Upper lobe of right lung (tissue), 1 donor: ENCODE measurements at places on chromosomes 16 and 17. TPM values are rescaled to one million over a fixed set of nuclear protein-coding genes. Genes with fewer than 3 reads are reported as not detected.

DNA sequence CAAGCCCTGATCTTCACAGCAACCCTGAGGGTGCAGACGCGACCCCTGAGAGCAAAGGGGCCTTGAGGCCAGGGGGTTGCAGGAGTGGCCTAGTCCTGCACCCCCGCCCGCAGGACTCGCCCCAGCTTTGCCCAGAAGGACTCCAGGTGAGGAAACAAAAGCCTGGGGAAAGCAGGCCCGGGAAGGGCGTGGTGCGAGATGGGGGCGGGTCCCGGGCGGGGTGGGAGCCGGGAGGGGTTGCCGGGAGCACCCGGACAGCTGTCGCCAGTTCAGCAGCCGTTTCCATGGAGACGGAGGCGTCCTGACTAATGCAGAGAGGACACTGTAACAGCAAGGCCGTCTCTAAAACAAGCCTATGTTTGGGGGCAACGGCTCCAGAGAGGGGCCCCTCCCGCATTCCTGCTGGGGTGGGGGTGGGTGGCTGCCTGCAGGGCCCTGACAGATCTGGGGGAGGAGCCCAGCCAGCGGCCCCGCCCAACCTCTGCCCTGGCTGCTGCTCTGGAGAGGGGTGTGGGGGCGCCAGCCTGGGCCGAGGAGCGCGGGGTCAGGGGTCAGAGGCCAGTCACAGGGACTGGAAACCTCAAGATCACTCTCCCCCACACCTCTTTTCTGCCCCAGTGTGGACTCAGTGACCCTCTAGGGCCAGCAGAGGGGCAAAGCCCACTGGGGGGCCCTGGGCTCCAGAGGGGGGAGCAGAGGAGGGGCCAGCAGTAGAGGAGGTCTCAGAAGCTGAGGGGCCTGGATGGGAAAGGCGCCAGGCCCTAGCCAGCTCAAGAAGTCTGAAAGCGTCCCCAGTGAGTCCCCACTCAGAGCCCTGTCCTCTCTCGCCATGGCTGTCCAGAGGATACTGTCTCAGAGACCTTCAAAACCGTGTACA, 3.1 kb upstream of the TPPP3 start:
- DNase-seq = peak; percentile 85
- H3K27me3 ChIP-seq = no peaks in the 10 kb centered on the region
- H3K4me3 ChIP-seq = no peak overlapping the region
- peak overlapping the region; percentile 63 for H3K27ac ChIP-seq

DNA sequence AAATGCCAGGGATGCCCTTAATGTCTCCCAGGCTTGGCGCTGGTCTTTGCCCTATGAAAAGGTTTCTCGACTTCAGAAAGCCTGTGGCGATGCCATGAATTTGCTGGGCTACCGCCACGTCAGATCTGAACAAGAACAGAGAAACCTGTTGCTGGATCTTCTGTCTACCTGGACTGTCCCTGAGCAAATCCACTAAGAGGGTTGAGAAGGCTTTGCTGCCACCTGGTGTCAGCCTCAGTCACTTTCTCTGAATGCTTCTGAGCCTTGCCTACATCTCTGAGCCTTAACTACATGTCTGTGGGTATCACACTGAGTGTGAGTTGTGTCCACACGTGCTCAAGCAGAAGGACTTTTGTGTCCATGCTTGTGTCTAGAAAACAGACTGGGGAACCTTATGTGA, 11.4 kb downstream of the CHST4 start:
- no peak for DNase-seq
- no peak overlapping the region for H3K4me3 ChIP-seq
- H3K27me3 ChIP-seq = no peaks in the 10 kb centered on the region
- H3K4me1 ChIP-seq = no peaks in the 10 kb centered on the region

GRCh38 chr17:65029605-65030336, 26.8 kb downstream of the GNA13 start:
- no peak overlapping the region for H3K27ac ChIP-seq
- H3K4me1 ChIP-seq = peaks cover 36% of the 10 kb centered on the region
- no peaks in the 10 kb centered on the region for H3K27me3 ChIP-seq
- no peak overlapping the region for H3K4me3 ChIP-seq
- no peak for DNase-seq

GRCh38 chr17:51152766-51153209, 571 bp upstream of the NME1 start:
- H3K36me3 ChIP-seq = peaks cover 5% of the 10 kb centered on the region
- H3K27ac ChIP-seq = peak overlapping the region; percentile 87
- peak overlapping the region; percentile 40 for H3K4me3 ChIP-seq
- peaks cover 13% of the 10 kb centered on the region for H3K4me1 ChIP-seq
- no peak for DNase-seq

DNA sequence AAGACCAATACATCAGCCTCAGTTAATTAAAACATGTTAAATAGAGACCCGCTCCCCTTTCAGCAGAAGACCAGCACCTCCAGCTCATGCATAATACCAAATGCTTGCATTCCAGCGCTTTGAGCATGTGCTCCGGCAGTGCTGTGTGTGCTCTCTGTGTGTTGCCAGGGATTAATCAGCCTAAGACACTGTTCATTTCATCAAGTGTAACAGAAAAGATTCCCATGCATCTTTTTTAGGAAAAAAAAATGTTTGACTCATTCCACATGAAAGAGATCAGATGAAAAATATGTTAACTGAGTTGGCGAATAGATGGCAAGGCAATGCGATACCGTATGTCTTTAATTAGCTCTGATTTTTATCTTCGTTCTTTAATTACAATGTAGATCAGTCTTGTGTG, 187.6 kb downstream of the RPTOR start:
- H3K36me3 ChIP-seq = peaks cover 4% of the 10 kb centered on the region
- DNase-seq = no peak
- no peaks in the 10 kb centered on the region for H3K27me3 ChIP-seq
- H3K4me3 ChIP-seq = no peak overlapping the region
- H3K4me1 ChIP-seq = no peaks in the 10 kb centered on the region
- H3K27ac ChIP-seq = no peak overlapping the region

DNA sequence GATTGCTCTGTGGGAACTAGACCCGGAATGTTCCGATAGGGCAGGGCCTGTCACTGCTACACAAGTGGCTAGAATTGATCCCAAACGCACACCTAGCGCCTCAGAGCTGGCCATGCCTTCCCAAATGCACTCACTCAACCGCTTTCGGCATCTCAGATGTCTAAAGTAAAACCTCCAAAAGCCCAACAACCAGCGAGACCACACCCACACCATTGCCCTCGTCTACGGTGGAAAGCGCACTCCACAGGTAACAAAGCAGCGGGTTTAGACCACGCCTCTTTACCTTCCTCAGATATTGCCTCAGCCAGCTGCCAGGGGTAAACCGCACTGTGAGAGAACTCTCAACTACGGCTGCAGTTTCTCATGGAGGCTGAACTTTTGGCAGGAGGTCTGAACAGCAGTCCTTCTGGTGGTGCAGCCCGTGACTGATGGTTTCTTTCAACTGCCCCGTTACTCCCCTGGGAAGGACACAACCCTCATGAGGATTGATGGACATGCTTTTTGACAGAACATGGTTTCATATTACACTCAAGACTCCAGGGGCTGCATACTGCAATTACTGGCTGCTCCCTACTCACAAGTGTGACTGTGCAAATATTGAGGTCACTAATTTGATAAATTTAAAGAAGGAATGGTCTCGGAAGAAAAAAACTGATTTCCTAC, 34.5 kb downstream of the USP7 start:
- H3K4me1 ChIP-seq = peaks cover 12% of the 10 kb centered on the region
- no peaks in the 10 kb centered on the region for H3K27me3 ChIP-seq
- H3K4me3 ChIP-seq = no peak overlapping the region
- peaks cover 32% of the 10 kb centered on the region for H3K36me3 ChIP-seq
- no peak overlapping the region for H3K27ac ChIP-seq

- peaks cover 28% of the 10 kb centered on the region for H3K36me3 ChIP-seq
- no peak overlapping the region for H3K27ac ChIP-seq
- no peak overlapping the region for H3K4me3 ChIP-seq
Observed at GRCh38 chr16:84851192-84852127, 31.7 kb downstream of the CRISPLD2 start.

DNA sequence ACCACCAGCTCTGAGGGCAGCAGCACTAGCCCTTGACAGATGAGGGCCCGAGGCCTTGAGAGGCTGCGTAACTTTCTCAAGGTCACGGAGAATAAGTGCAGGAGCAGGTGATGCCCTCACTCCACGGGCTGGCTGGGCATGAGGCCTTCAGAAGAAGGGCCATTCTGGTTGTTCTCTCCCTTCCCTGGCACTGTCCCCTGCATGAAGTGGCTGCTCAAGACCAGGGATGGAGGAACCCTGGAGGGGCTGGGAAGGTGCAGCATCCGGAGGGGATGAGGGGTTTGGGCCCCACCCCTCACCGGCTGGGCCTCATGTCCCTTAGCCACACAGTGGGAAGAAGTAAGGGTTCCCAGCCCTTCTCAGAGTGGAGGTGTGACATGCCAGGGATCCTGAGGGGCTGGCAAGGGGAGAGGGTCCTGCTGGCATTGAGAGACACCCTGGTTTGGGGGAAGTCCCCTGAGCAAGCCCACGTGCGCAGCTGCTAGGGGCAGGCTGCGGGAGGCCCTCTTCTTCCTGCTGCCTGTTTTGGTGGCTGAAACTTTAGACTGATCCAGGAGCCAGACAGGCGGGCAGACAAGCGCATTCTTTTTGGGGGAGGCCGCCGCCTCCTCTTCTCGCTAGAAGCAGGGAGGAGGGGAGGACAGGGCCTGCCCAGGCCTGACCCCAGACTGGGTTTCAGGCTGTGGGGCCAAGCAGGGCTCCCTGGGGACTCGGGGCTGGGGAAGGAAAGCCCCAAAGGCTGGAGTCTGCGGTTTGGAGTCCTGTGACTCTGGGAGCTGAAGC, 74.0 kb downstream of the N4BP1 start:
- peak; percentile 76 for DNase-seq
- peak overlapping the region; percentile 74 for H3K27ac ChIP-seq
- peaks cover 41% of the 10 kb centered on the region for H3K4me1 ChIP-seq
- H3K4me3 ChIP-seq = no peak overlapping the region

DNA sequence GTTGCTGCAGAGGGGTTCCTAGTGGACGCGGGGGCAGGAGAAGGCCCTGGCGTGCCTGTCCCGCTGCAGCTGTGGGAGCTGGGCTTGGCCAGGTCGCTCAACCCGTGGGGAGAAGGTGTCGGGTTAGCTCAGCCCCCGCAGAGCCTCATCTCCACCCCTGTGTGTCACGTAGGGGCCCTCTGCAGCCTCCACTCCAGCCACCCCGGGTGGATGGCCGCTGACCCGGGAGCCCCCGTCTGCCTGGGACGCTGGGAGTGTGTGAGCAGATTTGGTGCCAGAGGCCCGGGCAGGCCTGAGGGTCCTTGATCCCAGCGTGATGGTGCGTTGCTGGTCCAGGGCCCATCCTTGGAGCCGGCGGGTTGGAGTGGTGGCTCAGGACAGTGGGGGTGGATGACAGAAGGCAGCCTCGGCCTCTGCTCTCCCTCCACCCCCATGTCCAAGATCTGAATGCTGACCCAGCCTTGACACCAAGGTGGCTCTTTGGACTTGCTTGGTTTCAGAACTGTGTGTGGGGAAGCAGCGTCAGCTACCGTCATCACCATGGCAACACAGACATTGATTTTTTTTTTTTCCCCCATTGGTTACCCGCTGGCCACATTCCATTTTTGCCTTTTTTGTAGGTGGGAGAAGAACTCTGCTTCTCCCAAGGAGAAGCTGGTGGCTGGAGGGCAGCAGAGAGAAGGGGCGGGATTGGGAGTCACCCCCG, 35.7 kb downstream of the BAIAP2 start:
- DNase-seq = no peak
- no peak overlapping the region for H3K4me3 ChIP-seq
- H3K36me3 ChIP-seq = no peaks in the 10 kb centered on the region
- peaks cover 13% of the 10 kb centered on the region for H3K4me1 ChIP-seq
- peak overlapping the region; percentile 66 for H3K27ac ChIP-seq
- H3K27me3 ChIP-seq = no peaks in the 10 kb centered on the region

DNA sequence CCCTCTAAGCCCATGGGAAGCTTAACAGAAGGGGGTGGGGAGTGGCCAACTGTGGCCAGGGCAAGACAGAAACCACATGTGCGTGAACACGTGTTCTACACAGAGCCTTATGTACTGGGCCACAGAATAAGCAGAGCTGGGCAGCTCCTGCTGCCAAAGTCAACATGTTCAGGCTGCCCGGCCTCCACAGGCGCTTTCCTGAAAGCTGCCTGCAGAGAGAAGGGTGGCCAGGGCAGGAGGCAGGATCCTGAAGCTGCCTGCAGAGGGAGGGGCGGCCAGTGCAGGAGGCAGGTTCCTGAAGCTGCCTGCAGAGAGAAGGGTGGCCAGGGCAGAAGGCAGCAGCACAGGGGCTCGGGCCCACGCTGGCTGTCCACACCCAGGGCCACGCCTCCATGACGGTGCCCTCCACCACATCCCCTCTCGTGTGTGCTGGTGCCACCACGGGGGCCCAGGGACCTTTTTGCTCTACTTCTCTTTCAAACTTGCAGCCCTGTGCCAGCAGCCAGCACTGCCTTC, 79.5 kb downstream of the ANKRD11 start:
- no peaks in the 10 kb centered on the region for H3K27me3 ChIP-seq
- no peak overlapping the region for H3K27ac ChIP-seq
- H3K36me3 ChIP-seq = no peaks in the 10 kb centered on the region

DNA sequence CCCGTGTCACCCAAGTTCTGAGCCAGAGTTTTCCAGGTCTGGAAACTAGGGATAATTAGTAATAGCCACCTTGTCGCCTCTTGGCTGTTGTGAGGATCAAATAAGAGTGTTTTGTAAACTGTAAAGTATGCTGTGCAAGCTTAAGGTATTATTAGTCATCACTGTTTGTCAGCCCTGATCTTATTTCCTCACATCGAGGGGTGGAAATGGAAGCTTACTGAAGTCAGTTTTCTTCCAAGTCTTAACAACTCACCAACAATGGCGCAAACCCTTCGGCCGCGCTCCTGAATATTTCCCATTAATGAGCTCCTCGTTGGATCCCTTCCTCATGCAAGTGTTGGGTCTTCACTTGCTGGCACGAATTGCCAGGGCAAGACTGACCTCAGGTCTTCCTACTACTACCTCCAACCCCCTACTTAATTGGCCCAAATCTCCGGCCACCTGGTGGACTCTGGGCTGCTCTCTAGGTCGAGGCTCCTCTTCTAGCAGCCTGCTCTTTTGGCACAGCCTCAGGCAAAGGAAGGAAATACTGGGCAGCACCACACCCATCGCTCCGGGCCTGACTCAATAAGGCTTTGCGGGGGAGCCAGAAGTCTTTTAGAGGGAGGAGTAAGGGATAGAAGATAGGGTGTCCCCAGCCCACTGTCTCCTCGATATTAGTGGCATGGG, 885 bp upstream of the SLC35B1 start:
- H3K4me1 ChIP-seq = peaks cover 20% of the 10 kb centered on the region
- peak overlapping the region; percentile 92 for H3K4me3 ChIP-seq
- peak overlapping the region; percentile 99 for H3K27ac ChIP-seq
- DNase-seq = no peak
- peaks cover 39% of the 10 kb centered on the region for H3K36me3 ChIP-seq
- H3K27me3 ChIP-seq = no peaks in the 10 kb centered on the region

- H3K36me3 ChIP-seq = no peaks in the 10 kb centered on the region
- DNase-seq = peak; percentile 8
- H3K4me3 ChIP-seq = no peak overlapping the region
- H3K27ac ChIP-seq = no peak overlapping the region
- no peaks in the 10 kb centered on the region for H3K27me3 ChIP-seq
- H3K4me1 ChIP-seq = no peaks in the 10 kb centered on the region
Observed at GRCh38 chr17:27439342-27439741, 16.9 kb upstream of the KSR1 start.

Gene WIPF2
- total RNA-seq = 38.3 TPM

Gene KIF2B
- not detected for total RNA-seq

Gene TRIM47
- total RNA-seq = 31.0 TPM

Gene KRT39
- 0.35 TPM for total RNA-seq

Gene HOXB8
- total RNA-seq = 1.0 TPM

Gene NPLOC4
- 93.6 TPM for total RNA-seq

Gene SDK2
- 2.3 TPM for total RNA-seq
